ENCODE measurements at places on chromosomes 2 and 18.
A peak's percentile ranks its signal among the peaks of the same experiment; 100 is the strongest.

- no peak for DNase-seq
These were observed 59.8 kb downstream of the BMP10 start for GRCh38 chr2:68811364-68811763.

- peak; percentile 13 for DNase-seq
These were observed 6.7 kb downstream of the GYPC start for GRCh38 chr2:126662621-126663020.

DNA sequence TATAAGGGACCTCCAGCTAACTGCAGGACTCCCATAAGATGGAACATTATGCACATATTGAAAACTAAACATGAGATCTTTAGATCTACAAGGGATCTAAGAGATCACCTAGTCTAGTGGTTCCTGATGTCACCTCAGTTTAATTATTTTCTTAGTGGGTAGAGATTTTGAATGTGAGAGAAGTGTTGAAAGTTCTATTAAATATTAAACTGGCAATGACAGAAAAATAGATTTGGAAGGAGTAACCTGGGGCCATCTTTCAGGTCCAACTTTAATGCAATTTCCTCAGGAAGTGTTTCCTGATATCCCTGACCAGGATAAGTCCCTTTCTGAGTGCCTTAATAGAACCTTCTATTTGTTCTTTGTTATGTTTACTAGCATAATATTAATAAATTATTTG lies 29.1 kb upstream of the CPS1 start:
- no peak for DNase-seq

DNA sequence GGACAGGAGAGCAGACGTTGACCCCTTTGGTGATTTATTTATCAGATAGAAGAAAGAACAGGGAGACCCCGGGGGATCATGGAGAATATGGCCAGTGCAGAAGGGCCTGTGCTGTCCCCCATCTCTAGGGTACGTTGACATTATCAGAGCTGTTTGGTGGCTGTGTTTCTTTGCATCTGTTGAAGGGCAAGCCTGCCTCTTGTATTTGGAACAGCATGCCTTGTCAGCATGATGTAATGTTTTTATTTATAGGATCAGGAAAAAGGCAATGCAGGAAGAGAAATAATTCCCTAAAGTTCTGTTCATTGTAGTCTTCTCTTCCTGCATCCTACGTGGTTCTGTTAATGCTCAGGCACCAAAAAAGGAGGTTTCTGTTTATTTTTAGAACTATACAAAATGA lies 49.8 kb upstream of the CABYR start:
- DNase-seq = peak; percentile 9

GRCh38 chr2:160010361-160011145 lies 51.9 kb downstream of the PLA2R1 start:
- DNase-seq = no peak

DNA sequence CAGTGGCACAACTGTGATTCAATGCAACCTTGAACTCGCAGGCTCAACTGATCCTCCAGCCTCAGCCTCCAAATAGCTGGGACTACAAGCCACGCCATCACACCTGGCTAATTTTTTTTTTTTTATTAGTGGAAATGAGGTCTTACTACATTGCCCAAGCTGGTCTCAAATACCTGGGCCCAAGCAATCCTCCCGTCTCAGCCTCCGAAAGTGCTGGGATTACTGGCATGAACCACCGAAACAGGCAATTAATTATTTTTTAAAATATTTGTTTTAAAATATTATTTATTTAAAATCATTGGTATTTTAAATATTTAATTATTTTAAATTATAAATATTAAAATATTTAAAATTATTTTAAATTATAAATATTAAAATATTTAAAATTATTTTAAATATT lies 24.5 kb downstream of the SRBD1 start:
- DNase-seq = no peak

DNA sequence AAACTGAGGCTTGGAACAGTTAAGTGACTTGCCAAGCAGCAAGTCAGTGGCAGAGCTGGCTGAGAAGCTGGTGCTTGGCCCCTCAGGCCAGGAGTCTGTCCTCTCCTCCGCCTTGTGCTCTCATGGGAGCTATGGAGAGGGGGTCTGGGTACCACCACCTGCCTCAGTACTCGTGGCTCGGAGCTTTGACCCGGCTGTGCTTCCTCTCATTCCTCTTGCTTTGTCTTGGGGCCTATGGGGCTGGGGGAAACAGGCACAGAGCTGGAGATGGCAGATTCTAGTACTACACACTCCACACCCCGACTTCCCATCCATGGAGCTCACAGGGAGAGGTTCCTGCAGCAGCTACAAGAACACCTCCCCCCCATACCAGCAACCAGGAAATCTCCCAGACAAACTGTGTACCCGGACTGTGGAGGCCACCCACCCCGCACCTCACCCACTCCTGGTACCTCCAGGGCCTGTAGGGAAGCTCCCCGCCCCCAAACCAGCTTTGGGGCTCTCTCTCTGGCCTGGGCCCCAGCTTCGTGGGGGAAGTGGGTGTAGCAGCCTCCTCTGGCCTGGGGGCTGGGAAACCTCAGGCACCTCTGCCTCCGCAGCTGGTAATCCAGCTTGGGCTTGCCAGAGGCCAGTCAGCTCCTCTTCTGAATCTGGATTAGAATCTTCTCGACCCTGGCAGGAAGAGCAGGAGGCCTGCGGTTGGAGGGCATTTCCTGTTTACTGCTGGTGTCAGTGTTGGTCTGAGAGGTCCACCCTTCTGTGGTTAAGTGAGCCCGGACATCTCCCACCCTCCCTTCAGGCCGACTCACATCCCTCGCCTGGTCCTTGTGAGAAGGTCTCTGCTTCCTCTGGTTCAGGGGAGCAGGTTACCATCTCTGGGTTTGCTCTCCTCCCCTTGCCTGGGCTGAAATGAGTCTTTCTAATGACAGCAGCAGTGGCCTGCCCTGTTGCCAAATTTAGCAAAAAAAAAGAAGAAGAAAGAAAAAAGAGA lies 22.3 kb upstream of the RHOB start:
- DNase-seq = no peak

- no peak for DNase-seq
These were observed 22.3 kb upstream of the RAB12 start for GRCh38 chr18:8586941-8587340.

- DNase-seq = no peak
These were observed 106.7 kb upstream of the YPEL5 start for GRCh38 chr2:30040147-30040546.

DNA sequence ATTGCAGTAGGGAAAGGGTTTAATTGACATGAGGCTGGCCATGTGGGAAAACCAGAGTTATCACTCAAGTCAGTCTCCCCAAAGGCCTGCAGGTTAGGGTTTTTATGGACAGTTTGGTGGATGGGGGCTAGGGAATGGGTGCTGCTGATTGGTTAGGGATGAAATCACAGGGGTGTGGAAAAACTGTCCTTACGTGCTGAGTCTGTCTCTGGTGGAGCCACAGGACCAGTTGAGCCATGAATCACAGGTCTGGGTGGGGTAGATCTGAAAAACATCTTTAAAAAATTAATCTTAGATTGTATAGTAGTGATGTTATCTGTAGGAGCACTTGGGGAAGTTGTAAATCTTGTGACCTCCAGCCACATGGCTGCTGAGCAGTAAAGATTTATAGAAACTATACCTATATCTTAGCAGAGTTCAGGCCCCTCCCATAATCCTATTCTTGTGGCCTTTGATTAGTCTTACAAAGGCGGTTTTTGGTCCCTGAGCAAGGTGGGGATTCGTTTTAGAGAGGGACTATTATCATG lies 139.6 kb downstream of the COMMD1 start:
- DNase-seq = no peak

Data from NCI-H774 (cell line).